ENCODE measurements at places on chromosomes 5 and 9.

DNA sequence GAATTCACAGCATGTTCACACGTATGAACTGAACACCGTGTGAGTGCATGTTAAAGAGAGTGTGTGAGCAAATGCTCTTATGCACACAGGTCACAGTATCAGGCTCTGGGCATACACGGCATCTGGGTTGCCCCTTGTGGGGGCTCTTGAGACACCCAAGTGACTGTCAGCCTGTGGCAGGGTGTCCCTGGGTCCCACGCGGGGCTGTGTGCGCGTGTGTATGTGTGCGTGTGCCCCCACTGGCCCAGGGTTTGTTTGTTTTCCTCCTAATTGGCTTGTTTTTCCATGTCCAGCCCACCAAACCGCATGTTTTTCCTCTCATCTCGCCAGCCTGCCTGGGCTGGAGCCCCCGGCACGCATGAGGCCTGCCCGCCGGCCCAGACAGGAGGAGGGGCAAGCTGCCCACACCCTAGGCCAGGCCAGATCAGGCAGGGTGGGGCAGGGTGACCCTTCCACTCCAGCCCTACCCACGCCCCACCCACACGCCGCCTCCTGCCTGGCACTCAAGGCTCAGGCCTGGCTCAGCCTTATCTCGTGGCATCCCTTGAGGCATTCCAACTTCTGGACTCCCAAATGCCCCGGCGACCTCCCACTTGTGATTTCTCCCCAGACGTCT lies 28.8 kb downstream of the CNTFR start:
- no peak for DNase-seq

GRCh38 chr9:115972843-115973595 lies 180.6 kb upstream of the PAPPA start:
- no peak for DNase-seq

DNA sequence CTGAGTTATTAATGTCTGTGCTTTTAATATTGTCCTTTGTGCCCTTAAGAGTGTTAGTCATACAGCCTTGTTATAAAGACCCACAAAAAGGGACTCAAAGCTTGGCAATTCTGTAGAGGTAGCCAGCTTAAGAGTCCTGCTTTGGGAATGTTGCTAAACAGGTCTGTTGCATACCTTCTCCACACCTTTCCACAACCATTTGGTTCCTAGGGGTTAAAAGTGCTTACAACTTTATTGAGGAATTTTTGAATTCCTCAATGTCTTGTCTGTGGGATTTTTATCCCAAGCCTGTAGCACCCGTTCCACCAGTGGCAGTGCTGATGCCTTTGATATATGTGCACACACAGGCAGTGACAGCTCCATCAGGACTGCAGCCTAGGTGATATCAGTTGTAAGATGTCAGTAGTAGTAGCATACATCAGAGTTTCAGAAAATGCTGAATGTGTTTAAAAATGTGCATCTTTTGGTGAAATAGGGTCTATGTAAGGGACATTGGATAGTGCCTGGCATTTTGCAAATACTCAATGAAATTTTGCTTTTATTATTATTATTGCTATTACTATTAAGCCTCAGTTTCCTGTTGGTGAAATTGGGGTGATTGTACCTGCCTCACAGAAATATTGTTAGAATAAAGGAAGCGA lies 68.5 kb downstream of the WWC1 start:
- no peak for DNase-seq

GRCh38 chr9:124818431-124819281 lies 34.6 kb upstream of the WDR38 start:
- no peak for DNase-seq

DNA sequence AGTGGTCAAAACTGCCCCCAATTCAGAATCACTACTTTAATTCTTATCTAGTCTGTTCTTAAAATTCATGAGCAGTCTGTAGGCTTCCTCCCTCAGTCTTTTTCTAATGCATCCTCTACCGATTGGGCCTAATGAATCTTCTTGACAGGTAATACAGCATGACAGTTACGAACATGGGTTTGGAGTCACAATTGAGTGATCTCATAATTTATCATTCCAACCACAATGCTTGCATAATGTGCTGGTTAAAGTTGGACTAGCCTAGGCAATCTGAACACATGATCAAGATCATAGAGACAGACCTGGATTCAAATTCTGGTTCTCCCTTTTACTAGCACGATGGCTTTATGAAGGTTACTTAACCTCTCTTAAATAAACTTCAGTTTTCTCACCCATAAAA lies 33.1 kb upstream of the SETD9 start:
- DNase-seq = no peak

DNA sequence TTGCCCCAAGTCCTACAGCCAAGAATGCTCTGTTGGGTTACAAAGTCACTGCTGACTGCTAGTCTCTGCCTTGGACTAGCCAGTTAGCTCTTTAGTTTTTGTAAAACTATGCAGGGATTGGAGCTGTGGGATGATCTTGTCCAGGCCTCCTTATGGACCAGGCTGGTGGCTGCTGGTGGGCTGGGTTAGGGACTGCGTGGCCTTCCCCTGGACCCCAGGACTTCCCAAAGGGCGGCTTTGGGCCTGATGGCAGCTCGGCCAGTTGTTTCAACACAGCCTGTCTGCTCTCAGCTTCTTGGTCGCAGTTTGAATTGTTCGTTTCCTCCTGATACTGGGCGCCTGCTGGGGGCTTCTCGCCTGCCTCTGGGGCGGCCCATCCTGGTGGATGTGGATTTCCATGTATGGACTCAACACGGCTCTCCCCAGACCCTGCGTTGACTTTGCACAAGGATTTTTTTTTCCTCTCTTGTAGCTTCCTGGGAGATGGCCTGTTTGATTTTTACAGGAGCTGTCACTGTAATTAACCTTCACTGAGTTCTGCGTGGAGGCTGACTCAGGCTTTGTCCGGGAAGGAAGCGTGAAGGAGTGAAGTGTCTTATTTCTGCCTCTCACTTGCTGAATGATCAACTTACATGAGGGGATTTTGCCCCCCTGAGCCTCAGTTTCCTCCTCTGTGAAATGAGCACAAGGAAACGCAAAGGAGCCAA lies 91.9 kb upstream of the NEURL1B start:
- DNase-seq = no peak

DNA sequence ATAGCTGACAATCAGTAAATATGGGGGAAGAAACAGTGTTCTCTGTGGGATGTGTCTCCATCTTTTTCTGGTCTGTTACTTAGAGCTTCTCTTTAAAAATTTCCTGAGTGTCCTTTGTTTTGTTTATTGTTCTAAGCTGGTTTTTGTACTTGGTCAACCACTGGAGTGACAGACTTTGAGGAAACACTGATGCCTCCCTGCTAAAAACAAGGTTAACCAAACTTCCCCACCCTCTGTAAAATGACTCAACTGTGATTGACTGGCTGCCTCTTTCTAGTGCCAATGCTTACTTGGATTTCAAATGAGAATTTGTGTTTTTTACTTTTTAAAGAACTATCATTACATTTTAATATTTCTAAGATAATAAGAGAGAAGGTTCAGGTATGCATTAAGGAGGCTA lies 65.1 kb upstream of the SPINK5 start:
- DNase-seq = no peak

- DNase-seq = no peak
Measured at GRCh38 chr5:40654377-40654991, 25.2 kb upstream of the PTGER4 start.

DNA sequence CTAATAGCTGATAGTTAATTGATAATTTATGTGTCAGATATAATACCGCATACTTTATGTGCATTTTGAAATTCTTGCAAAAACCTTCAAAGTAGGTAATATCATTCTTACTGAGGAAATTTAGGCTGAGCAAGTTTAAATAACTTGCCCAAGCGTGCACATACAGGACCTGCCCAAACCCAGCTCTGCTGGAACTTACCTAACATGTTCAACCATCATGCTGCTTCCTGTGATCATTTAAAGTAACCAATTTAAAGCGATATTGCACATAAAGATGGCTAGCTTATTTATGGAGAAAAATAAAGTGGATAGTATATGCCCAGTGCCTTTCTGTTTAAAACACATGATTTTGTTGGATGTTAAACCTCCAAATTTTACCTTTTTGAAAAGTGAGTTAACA lies 4.3 kb downstream of the FAM174A start:
- DNase-seq = no peak

GRCh38 chr5:118044169-118044568 lies 944.2 kb downstream of the DTWD2 start:
- DNase-seq = no peak

DNA sequence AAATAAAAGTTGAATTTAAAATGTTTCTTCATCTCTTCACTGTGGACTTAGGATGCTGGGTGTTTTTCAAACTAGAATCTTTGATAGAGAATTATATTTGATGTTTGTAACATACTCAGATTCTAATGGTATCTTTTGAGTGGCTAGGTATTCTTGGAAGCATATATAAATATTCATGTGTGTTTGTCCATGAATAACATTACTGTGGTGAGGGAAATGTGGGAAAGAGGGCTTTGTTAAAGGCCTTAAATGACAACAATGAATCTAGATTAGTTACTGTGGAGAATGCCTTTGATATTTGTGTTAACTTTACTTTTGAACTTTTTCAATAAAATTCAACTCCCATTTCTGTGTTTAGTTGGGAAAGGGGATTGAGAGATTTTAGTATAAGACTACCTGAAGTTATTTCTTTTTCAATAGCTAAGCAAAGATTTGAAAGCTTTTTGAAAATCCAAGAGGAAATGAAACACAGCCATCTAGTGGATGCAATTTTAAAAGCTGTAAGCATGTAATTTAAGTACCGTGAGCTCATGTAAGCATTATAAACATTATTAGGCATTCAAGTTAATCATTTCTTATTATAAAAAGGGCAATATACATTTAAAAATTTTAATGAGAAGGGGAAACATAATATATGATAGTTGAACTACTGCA lies 69.6 kb downstream of the CCDC171 start:
- no peak for DNase-seq

GRCh38 chr5:154836225-154836624 lies 14.2 kb downstream of the FAXDC2 start:
- DNase-seq = no peak

All from NK-92 treated with Interleukin-12 subunit alpha and Interleukin-12 subunit beta, amount 100 ng/mL, for 24 hours (cell line).